A549 treated with ZK216348 at 1 μM for 4 hours (cell line): ENCODE measurements at places on chromosomes 12 and 14. TPM values are rescaled to one million over a fixed set of nuclear protein-coding genes. Genes with fewer than 3 reads are reported as not detected.

TIGAR gene
- 42.4 to 58.8 TPM (median 49.6 TPM) in 5 replicates for total RNA-seq

KRAS gene
- total RNA-seq = 6.6 to 17.0 TPM (median 14.7 TPM) in 5 replicates

RNU6-8 gene
- not detected in 5 replicates for total RNA-seq

TMBIM4 gene
- total RNA-seq = 34.5 to 54.5 TPM (median 52.4 TPM) in 5 replicates

SRRM4 gene
- not detected in 5 replicates for total RNA-seq

FZD10 gene
- not detected in 5 replicates for total RNA-seq

XPOT gene
- 41.6 to 55.5 TPM (median 50.1 TPM) in 5 replicates for total RNA-seq

KDM2B gene
- total RNA-seq = 16.5 to 22.4 TPM (median 21.0 TPM) in 5 replicates

TXNRD1 gene
- 850 to 1,127 TPM (median 1,016 TPM) in 5 replicates for total RNA-seq

GPR84 gene
- total RNA-seq = not detected in 5 replicates

KTN1 gene
- total RNA-seq = 103 to 172 TPM (median 110 TPM) in 5 replicates

DPF3 gene
- total RNA-seq = 0.07 to 0.22 TPM (median 0.17 TPM) in 4 of 5 replicates, not detected in the other

LRFN5 gene
- total RNA-seq = 0.04 TPM in 1 of 5 replicates, not detected in the others

PRKCH gene
- total RNA-seq = 4.6 to 7.1 TPM (median 4.9 TPM) in 5 replicates

SLC35F4 gene
- total RNA-seq = not detected in 5 replicates

NTN4 gene
- 41.4 to 56.2 TPM (median 44.5 TPM) in 5 replicates for total RNA-seq

SLC25A47 gene
- not detected in 5 replicates for total RNA-seq

NRL gene
- 0.53 to 0.97 TPM (median 0.65 TPM) in 5 replicates for total RNA-seq

REP15 gene
- 0.45 to 0.64 TPM (median 0.55 TPM) in 4 of 5 replicates, not detected in the other for total RNA-seq

BMAL2 gene
- total RNA-seq = 13.0 to 21.7 TPM (median 20.2 TPM) in 5 replicates

SDR39U1 gene
- 33.1 to 53.2 TPM (median 49.6 TPM) in 5 replicates for total RNA-seq

COX8C gene
- total RNA-seq = not detected in 5 replicates

KRT6A gene
- total RNA-seq = 3.0 to 5.6 TPM (median 5.1 TPM) in 5 replicates

DDN gene
- total RNA-seq = 0.40 to 0.81 TPM (median 0.70 TPM) in 5 replicates

KRT78 gene
- total RNA-seq = 0.24 TPM in 1 of 5 replicates, not detected in the others

GLI1 gene
- total RNA-seq = 3.9 to 8.8 TPM (median 7.3 TPM) in 5 replicates

SMIM41 gene
- total RNA-seq = not detected in 5 replicates

CLEC2B gene
- total RNA-seq = 0.98 to 3.1 TPM (median 1.3 TPM) in 5 replicates

RAD9B gene
- total RNA-seq = 0.13 to 0.71 TPM (median 0.27 TPM) in 5 replicates

TUNAR gene
- total RNA-seq = not detected in 5 replicates

IL26 gene
- total RNA-seq = not detected in 5 replicates

AKAP3 gene
- total RNA-seq = 0.07 to 1.2 TPM (median 0.08 TPM) in 3 of 5 replicates, not detected in the others

ANO2 gene
- total RNA-seq = not detected in 5 replicates

OASL gene
- 2.7 to 4.1 TPM (median 3.7 TPM) in 5 replicates for total RNA-seq

PTHLH gene
- 17.6 to 22.9 TPM (median 19.5 TPM) in 5 replicates for total RNA-seq

MOK gene
- 21.7 to 27.1 TPM (median 23.5 TPM) in 5 replicates for total RNA-seq

TMEM179 gene
- 0.21 to 0.54 TPM (median 0.36 TPM) in 4 of 5 replicates, not detected in the other for total RNA-seq

TAS2R19 gene
- total RNA-seq = 0.19 TPM in 1 of 5 replicates, not detected in the others

CD163L1 gene
- total RNA-seq = 0.16 to 0.51 TPM (median 0.20 TPM) in 5 replicates

GZMB gene
- total RNA-seq = not detected in 5 replicates

ACRBP gene
- 0.29 to 0.48 TPM (median 0.38 TPM) in 4 of 5 replicates, not detected in the other for total RNA-seq

SPTB gene
- total RNA-seq = 0.91 to 1.6 TPM (median 1.4 TPM) in 5 replicates

FSCB gene
- total RNA-seq = not detected in 5 replicates

TPPP2 gene
- not detected in 5 replicates for total RNA-seq

RBM25 gene
- 49.7 to 76.6 TPM (median 62.1 TPM) in 5 replicates for total RNA-seq

GYS2 gene
- 0.05 to 0.15 TPM (median 0.09 TPM) in 3 of 5 replicates, not detected in the others for total RNA-seq

KLRC2 gene
- 0.85 to 2.1 TPM (median 1.4 TPM) in 5 replicates for total RNA-seq

ADSS1 gene
- 6.0 to 8.8 TPM (median 7.1 TPM) in 5 replicates for total RNA-seq

TMEM121 gene
- total RNA-seq = 2.1 to 11.7 TPM (median 10.8 TPM) in 5 replicates

SMCO2 gene
- total RNA-seq = 0.18 to 0.36 TPM in 2 of 5 replicates, not detected in the others

FANCM gene
- total RNA-seq = 3.6 to 6.6 TPM (median 5.7 TPM) in 5 replicates

LBHD2 gene
- total RNA-seq = 0.50 TPM in 1 of 5 replicates, not detected in the others

OAS2 gene
- total RNA-seq = 0.16 to 0.44 TPM (median 0.28 TPM) in 5 replicates

TCL1B gene
- total RNA-seq = not detected in 5 replicates

COPZ1 gene
- 216 to 353 TPM (median 233 TPM) in 5 replicates for total RNA-seq

KRT71 gene
- total RNA-seq = not detected in 5 replicates

OR2AP1 gene
- not detected in 5 replicates for total RNA-seq
